ENCODE measurements at places on chromosomes 1 and 21.
A peak's percentile ranks its signal among the peaks of the same experiment; 100 is the strongest.

- no peak for DNase-seq
Observed at GRCh38 chr1:115762779-115763178, 5.7 kb downstream of the CASQ2 start.

GRCh38 chr1:21251773-21252471, 38.3 kb downstream of the ECE1 start:
- no peak for DNase-seq

- DNase-seq = peak; percentile 7
Observed at GRCh38 chr1:165403835-165404482, 41.0 kb downstream of the RXRG start.

DNA sequence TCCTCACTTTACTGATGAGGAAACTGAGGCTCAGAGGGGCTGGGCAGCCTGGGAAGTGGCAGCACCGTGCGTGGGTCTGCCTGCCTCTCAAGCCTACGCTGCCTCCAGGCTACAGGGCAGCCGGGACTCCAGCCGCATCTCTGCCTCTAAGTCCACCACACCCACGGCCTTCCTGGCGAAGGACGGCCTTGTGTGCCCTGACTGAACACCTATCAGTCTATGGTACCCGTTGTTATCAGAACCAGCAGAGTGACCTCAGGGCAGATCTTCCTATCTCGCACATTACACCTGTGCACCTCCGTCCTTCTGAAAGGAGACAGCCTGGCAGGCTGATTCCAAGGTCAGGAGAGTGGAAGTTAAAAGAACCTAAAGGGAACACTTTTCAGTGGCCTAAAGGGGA, 35.7 kb upstream of the SLC30A1 start:
- DNase-seq = no peak

DNA sequence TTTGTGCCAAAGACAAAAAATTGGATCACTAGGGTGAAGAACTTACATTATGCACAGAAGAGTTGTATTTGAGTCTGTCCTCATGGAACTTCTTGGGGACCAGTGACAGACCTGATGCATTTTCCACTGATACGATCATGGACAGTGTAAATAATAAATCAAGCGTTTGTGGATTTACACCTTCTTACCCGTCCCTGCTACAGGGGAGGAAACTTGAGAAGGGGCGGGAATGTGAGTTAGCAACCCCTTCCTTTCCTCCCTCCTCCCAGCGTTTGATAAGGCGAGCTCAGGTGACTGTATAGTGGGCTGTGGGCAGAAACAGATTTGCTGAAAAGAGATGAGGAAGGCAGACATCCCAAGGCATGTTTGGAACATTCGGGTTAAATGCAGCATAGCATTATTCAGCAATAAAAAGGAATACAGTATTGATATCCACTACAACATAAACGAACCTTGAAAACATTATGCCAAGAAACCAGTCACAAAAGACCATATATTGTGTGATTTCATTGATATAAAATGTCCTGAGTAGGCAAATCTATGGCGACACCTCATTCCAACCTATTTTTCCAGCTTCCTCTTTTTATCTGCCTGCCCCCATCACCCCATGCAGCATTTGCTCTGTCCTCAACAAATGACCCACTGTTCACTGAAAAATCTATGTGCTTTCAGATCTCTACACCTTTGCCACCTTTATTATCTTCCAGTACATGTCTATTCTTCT, 128.7 kb downstream of the ZZZ3 start:
- no peak for DNase-seq

DNA sequence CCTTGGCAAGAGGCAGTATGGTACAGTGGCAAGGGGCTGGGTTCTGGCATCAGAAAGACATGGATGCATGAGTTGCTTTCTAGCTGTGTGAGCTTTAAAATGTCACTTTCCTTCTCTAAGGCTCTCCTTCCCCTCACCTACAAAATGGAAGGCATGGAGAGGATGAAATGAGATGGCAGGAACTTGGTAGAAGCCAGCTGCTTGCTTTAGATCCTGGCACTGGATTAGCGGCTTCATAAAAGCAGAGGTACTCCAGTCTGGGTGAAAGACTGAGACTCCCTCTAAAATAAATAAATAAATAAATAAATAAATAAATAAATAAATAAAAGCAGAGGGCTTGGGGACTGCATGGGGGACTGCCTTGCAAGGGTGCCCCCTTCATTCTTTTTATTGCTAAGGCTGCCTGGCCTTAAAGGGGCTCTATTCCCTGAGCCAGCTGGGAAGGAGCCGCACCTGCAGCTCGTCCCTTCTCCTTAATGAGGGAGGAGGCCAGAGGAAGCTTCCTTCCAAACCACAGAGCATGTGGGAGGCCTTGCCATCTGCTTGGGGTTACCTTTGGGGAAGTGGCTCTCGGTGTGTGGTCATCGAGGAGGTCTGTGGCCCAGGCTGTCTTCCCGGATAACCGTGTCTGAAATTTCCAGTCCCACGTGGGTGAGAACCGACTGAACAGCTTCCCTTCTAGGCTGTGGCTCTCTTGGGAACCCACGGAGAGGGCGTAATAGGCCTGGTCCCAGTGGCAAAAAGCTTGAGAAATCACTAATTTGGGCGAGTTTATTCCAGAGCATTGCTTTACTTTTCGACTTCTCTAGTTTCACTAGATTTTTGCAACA, 2.0 kb upstream of the ATP13A2 start:
- DNase-seq = peak; percentile 86

GRCh38 chr1:94039871-94040569, 80.9 kb downstream of the ABCA4 start:
- DNase-seq = no peak

DNA sequence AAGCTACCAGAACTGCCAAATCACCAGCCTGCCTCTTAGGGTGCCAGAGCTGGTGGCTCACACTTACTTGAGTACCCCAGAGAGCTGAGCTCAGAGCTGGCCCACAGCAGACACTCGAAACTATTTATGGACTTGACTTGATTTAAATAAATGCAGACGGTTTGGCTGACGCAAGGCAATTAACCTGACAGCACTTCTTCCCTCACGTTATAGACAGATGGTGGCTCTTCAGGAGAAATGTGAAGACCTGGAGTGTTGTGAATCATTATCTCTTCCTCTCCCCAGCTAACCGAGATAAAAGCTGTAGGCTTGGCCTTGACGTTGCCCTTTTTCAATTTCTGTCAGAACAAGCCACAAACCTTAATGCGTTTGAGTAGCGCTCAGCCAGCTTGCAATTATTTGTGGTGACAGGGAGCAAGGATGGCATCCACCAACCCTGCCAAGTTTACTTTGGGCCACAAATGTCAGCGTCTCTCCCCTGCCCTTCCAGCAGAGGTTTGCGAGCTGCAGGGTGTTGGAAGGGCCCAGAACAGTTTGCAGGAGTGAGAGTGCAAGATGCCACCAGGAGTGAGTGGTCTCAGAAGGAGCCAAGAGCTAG, 34.0 kb upstream of the BCAR3 start:
- DNase-seq = no peak

- DNase-seq = no peak
Observed at GRCh38 chr1:112937495-112937894, 18.5 kb downstream of the SLC16A1 start.

GRCh38 chr1:84847253-84848250, 45.5 kb downstream of the LPAR3 start:
- DNase-seq = no peak

- DNase-seq = no peak
Observed at GRCh38 chr1:203563291-203563690, 63.3 kb upstream of the ATP2B4 start.

DNA sequence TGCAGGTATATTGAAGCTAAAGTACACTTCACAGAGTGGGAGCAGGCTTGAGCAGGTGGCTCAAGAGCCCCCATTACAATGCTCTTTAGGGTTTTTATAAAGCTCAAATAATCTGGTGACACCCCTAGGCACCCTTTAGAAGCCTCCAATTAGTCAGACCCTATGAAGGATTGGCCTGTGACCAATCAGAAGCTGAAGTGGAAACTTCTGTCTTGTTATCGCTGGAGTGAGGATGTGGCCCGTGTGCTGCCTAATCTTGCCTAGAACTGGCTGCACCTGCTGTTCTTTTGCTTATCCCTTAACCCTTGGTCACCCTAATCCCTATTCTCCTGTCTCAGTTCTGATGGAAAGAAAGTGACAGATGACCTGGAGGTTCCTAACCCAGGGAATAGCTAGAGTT, 70.8 kb upstream of the ABCG1 start:
- no peak for DNase-seq

- DNase-seq = peak; percentile 60
Observed at GRCh38 chr1:171286032-171286705, 27.8 kb upstream of the FMO4 start.

DNA sequence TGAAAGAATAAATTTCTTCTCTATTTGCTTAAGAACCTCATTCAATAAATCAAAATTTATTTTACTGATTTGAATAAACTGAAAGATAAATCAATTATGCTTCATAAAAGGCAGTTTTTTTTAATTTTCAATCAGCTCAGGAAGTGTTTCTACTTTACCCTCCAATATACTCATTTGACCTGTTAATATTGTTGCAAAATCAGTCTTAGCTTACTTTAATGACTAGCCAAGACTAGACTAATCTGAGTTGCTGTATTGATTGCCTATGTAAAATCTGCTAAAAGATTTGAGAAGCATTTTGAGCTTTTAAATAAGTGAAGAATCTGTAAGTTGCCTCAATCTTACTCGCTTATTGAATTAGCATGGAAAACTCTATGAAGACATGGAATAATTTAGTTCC, 179.1 kb upstream of the LYPLAL1 start:
- DNase-seq = no peak

DNA sequence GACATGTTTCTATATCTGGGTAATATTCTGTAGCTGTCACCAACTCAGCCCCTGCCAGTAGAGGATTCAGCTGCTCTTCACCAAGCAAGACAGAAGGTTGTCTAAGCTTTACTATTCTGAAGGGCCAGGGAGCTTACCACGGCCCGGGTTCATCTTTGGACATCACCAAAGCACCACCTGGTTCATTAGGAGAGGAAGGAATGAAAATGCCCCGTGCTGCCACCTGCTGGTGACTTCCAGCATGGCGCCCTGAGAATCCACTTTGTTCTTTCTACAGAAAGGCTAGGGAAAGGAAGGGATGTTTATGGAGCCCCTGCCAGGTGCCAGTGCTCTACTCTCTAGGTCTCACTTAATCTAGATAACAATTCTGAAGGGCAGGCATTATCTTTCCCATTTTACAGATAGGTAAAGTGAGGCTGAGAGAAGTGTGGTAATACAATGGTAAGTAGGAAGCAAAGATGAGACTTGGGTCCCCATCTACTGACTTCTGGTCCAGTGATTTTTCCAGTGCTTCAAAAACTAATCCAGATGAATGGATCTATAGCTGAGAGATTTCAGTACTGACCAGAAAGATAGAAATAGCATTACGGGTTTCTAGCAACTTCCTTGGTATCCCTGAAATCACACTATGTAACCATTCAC, 79.5 kb downstream of the BEND5 start:
- no peak for DNase-seq

GRCh38 chr1:91400133-91400725, 4.4 kb downstream of the HFM1 start:
- no peak for DNase-seq

- DNase-seq = no peak
Observed at GRCh38 chr1:44467566-44467965, 62.5 kb downstream of the RNF220 start.

GRCh38 chr1:86953167-86953566, 38.7 kb downstream of the HS2ST1 start:
- no peak for DNase-seq

DNA sequence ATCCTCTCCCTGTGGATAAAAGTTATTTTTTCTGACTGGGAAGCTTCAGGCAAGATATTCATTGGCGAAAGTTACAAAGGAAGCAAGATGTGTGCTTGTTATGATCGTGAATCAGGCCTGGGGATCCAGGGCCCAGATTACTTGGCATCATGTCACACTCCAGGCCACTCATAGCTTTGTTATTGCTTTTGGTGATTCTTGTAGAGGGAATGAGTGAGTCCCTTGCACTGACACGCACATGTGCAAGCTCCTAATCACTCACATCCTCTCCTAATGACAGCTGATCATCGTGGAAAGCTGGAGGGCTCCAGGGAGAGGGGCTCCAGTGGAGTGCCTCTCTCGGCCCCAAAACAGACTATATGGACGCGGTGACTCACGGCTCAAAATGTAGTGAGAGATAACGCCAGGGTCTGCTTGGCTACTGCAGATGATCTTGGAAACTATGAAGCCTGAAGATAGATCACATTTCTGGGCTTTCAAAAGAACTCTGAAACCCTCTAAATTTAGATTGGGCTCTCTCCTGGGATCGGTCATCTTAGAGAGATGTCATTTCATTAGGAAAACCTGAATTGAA, 481.1 kb upstream of the USP24 start:
- DNase-seq = no peak

- DNase-seq = no peak
Observed at GRCh38 chr1:51284487-51284954, 45.8 kb downstream of the TTC39A start.

DNA sequence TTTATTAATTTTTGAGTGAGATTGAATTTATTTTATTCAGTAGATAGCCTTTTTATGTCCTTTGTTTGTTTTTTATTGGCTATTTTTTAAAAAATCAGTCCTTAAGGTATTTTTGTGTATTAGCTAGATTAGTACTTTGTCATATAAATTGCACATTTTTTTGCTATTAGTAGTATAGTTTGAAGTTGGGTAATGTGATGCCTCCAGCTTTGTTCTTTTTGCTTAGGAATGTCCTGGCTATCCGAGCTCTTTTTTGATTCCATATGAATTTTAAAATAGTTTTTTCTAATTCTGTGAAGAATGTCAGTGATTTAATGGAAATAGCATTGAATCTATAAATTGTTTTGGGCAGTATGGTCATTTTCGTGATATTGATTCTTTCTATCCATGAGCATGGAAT, 80.4 kb downstream of the MAN1A2 start:
- DNase-seq = no peak

GRCh38 chr1:224497714-224498573, 63.3 kb upstream of the WDR26 start:
- DNase-seq = peak; percentile 68

DNA sequence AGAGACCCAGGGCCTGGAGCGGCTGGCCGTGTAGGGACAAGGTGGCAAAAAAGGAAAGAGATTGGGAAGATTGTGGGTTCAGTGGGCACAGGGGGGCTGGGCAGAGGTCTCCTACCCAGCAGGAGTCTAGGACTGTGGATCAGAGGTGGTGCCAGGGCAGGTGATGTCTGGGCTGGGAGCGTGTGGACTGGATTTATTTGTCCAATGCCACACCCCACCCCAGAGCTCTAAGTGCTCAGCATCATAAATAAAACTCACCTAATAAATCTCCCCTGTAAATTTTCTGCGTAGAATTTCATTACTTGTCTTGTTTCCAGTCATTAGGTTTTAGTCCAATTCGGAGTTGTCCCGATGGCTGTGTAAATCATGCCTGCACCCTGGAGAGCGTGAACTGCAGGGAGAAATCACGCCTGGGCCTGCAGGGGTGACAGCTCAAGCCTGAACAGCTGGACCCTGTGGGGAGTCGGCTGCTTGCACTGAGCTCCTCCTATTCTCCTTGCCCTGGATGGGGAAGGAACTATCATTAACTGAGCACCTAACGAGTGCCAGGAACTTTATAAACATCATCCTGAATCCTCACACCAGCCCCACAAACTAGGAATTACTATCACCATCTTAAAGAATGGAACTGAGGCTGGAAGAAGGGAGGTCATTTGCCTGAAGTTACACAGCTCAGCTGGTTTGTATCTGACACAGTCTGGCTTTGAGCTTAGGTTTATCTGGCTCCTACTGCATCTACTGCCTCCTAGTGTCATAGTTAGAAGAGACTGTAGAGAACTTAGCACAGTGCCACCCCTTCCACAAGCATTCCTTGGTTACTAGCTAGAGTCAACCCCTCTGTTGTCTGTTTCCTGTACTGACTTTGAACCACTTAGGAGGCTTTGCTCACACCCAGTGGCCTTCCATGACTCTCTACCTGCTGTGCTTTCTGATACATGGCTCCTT, 25.0 kb upstream of the POU3F1 start:
- DNase-seq = peak; percentile 22
